GDM1 (cell line): ENCODE measurements at places on chromosomes 3 and 15.

GRCh38 chr15:88489321-88489720, 21.8 kb downstream of the MRPS11 start:
- no peak for DNase-seq

DNA sequence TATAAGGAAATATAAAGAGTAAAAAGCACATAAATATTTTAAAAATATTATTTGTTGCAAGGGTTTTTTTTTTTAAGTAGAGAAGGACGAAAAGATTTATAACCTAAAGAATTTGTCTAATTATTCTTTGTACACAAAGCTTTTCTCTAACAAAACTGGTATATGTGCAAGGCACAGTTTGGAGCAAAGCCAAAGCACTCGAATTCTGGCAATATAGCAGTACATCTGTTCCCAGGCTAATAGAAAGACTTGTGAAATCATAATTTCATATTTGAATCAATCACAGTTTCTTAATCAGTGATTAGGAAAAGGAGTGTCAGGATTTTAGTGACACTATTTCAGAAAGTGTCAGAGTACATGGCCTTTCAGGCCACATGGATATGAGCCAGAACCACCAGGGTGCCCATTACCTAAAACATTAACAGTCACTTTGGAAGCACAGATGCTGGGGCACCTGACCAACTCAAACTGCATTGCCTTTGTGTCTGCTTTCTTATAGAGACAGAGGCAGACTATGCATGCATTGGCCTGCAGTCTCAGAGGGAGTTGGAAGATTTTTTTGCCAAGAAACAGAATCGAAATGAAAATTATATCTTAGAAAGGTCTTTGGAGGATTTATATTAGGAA, 651.8 kb upstream of the SGO1 start:
- no peak for DNase-seq

- DNase-seq = no peak
Measured at GRCh38 chr3:184781801-184782200, 30.2 kb upstream of the VPS8 start.

- DNase-seq = no peak
Measured at GRCh38 chr3:110324171-110324705, 747.4 kb upstream of the NECTIN3 start.

DNA sequence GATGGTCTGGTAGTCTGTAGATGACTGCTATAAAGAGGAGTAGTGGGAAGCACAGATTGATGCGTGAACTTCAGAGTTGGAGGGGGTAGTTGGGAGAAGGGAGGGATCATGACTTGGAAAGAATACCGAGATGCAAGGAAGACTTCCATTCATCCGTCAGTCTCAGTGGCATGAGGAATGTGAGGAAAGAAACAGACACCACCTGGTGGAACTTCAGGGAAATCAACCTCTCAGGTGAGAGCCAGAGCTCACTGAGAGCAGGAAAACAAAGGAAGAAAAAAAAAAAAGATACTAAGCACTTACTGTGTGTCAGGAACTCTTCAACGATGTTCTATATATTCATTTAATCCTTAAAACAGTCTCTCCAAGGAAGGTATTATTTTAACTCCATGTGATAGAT, 172.4 kb downstream of the OXSM start:
- DNase-seq = no peak

- no peak for DNase-seq
Measured at GRCh38 chr3:167084545-167084944, 295.6 kb downstream of the ZBBX start.

DNA sequence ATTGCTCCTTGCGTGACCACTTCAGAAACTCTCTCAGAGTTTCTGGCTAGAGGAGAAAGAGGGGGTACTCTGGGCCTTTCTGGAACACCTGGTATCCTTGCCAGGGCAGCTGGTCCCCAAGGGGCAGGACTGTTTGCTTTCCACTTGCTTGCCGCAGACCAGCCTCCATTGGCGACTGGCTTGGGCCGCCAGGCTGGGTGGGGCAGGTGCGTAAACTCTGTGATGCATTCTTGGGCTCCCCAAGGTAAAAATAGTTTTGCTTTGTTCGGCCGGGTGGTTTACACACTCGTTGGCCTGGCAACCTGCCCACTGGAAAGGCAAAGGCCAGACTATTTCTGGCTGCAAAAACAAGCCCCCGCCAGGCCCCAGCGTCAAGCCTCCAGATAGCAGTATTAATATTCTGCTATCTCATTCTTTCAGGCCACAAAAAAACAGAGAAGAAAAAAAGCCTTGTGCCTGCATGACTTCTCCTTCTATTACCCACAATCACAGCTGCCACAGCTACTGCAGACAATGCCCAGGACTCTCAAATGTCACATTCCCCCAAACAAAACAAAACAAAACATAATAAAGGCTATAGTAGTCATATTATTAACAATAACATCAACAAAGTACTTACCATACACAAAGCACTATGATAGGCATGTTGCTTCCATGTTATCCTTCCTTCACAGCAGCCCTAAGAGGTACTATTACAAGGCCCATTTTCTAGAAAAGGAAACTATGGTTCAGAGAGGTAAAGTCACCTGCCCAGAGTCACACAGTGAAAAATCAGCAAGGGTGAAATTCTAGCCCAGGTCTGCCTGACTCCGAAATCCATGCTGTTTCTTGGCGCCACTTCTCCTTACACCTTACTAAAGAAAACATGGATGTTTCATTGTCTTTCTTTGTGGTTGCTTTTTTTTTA, 14.0 kb upstream of the SSUH2 start:
- DNase-seq = peak; percentile 53

GRCh38 chr3:132210476-132211346, 106.5 kb upstream of the ACP3 start:
- DNase-seq = no peak

- DNase-seq = no peak
Measured at GRCh38 chr3:36957862-36958686, 13.2 kb upstream of the TRANK1 start.

- DNase-seq = no peak
Measured at GRCh38 chr3:104521606-104522336, 844.9 kb upstream of the ALCAM start.

DNA sequence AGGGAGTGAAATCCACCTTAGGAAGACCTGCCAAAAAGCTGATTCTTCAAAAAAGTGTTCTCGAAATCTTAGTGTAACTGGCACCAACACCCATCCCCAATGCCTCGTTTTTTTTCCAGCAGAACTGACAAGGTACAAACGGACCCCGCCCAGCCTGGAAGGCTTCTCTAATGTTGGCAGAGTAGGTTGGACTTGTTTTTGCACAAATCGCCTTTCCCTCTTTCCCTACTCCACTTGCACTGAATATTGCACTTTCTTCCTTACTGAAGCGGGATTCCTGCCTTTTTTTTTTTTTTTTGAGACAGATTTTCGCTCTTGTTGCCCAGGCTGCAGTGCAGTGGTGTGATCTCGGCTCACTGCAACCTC, 544 bp upstream of the TIMMDC1 start:
- no peak for DNase-seq

- DNase-seq = peak; percentile 14
Measured at GRCh38 chr3:107206141-107206540, 171.1 kb upstream of the CCDC54 start.

DNA sequence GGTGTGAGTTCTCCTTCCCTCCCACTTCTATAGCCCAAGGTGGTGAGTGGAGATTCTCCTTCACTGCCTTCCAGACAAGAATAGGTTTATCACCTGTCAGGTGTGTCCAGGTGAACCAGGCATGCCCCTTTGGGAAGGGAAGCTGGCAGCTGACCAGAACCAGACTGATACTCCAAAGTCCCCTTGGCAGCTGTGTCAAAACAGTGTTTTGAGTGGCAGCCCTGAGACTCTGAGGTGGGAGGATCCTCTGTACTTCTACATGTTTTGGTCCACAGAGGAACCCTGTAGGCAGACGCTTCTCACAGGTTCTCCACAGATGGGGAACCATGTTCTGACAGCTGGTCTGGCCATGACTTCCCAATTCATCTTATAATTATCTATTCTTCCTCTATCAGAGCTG, 30.1 kb downstream of the ISL2 start:
- DNase-seq = no peak

DNA sequence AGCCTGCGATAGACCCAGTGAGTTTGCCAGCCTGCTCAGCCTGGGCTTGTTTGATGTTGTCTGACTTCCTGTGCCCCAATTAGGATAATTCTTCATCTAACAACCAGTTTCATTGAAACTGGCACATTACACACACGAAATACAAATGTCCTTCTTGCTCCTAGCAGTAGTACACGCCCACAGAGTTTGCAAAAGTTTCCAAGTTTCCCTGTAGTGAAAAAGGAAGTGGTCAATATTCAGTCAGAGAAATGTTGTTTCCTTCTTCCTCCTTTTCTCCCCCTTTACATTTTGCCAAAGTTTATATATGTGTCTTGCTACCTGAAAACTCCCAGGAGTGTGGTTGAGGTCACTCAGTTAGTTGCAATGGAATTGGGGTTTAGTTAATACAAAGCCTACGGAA, 58.4 kb upstream of the LRTM1 start:
- DNase-seq = no peak

GRCh38 chr3:31785734-31786133, 195.3 kb downstream of the OSBPL10 start:
- no peak for DNase-seq

GRCh38 chr3:119762876-119763275, 19.0 kb upstream of the NR1I2 start:
- no peak for DNase-seq

DNA sequence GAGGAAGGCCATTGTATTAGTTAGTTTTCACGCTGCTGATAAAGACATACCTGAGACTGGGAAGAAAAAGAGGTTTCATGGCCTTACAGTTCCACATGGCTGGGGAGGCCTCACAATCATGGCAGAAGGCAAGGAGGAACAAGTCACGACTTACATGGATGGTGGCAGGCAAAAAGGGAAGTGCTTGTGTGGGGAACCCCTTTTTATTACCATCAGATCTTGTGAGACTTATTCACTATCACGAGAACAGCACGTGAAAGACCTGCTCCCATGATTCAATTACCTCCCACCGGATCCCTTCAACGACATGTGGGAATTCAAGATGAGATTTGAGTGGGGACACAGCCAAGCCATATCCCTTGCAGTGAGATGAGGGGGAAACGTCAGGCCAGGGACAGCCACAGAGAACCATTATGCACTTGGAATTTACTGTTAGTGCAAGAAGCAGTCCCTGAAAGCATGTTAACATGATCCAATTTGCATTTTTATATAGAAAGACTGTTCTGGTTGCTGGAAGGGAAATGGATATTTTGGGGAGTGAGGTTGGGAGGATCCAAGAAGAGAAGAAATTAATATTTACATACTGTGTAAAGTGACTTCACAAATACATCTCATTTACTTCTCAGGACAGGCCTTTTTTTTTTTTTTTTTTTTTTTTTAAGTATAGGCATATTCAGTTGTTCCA, 87.1 kb downstream of the ARNT2 start:
- no peak for DNase-seq

GRCh38 chr3:69590111-69590510, 149.2 kb upstream of the MITF start:
- no peak for DNase-seq

- DNase-seq = no peak
Measured at GRCh38 chr3:78277801-78278200, 1237.9 kb downstream of the ROBO2 start.

DNA sequence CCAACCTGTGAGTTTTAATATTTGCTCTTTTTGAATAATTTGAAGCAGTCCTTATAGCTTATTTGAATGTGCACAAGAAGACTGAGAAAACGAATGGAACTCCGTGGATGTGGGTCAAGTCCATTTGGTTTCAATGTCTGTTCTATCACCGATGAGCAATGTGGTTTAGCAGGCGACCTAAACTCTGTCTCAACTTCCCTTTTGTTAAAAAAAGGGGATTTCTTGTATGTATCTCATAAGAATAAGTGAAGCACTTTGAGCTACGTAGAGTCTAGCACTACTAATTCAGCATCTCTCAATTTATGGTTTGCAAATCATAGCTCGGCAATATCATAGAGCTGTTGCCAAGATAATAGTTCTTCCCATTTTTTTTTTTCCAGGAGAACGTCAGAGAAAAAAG, 4.6 kb upstream of the SKIL start:
- DNase-seq = no peak

DNA sequence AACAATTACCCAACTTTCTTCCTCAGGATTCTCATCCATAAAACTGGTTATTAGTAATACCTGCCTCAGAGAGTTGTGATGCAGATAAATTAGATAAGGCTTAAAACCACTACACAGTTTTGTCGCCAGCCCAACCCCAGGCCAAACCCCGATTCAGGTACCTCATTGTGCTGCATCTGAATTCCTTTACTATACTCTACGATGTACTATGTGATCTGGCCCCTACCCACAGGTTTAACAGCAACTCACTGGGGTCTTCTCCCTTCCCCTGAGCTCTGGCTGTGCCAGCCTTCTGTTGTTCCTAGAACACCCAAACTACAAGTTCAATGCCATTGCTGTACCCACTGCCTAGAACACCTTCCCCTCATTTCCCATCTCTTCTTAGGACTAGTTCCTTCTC, 64.6 kb downstream of the MYO5A start:
- DNase-seq = no peak

GRCh38 chr3:14836049-14836468, 17.3 kb downstream of the FGD5 start:
- DNase-seq = no peak

DNA sequence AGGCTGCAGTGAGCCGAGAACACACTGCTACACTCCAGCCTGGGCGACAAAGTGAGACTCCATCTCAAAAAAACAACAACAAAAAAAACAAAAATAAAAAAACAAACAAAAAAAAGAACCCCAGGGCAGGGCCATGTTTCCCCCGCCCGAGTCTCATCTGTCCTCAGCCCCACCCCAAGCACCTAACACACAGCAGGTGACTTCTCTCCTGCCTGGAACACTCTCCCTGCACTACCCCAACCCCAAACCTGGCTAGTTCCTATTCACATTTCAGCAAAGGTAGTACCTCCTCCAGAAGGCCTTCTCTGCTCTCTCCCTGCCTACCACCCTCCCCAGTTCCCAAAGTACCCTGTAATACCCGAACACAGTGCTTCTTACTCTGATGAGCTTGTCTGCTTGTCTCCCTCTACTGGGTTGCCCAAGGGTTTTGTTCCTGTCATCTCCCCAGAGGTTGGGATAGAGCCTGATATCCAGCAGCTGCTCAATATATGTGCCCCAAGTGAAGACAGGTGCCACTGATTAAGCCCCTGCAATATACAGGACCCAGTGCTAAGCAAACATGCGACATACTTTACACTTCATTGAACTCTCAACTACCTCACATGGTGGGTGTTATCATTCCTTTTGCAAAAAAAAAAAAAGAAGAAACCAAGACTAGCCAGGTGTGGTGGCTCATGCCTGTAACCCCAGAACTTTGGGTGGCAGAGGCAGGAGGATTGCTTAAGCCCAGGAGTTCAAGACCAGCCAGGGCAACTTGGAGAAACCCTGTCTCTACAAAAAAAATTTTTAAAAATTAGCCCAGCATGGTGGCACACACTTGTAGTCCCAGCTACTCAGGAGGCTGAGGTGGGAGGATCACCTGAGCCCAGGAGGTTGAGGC, 103.6 kb downstream of the DAPK2 start:
- DNase-seq = no peak
